ENCODE measurements at places on chromosomes 5 and 9. TPM values are rescaled to one million over a fixed set of nuclear protein-coding genes. Genes with fewer than 3 reads are reported as not detected.
A peak's percentile ranks its signal among the peaks of the same experiment; 100 is the strongest.

DNA sequence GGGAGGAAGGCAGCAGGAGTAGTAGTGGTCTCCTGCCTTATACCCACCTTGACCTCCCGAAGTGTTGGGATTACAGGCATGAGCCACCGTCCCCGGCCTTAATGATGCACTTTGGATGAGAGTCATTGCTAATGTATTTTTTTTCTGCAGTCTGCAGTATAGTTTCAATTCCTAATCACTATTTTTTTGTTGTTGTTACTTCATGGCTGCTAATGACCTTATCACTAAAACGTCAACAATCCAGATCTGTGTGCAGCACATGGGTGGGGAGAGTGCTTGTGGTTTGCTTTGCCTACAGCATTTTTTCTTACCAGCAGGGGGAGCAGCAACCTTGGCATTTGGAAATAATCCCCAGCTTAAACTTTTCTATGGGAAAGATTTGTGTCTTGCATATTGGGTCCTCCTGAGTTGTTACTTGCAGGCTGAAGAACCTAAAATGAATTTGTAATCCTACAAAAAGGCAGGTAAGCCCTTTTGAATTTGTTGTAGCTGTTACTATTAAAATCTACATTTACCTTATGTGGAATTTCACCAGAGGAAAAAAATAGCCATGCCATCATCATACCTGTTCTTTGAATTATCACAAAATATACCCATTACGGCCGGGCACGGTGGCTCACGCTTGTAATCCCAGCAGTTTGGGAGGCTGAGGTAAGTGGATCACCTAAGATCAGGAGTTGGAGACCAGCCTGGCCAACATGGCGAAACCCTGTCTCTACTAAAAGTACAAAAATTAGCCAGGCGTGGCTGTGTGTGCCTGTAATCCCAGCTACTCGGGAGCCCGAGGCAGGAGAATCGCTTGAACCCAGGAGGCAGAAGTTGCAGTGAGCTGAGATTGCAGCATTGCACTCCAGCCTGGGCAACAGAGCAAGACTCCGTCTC is 6.3 kb upstream of the MED7 start:
- peak; percentile 75 for DNase-seq

Gene IL13
- not detected for total RNA-seq

DNA sequence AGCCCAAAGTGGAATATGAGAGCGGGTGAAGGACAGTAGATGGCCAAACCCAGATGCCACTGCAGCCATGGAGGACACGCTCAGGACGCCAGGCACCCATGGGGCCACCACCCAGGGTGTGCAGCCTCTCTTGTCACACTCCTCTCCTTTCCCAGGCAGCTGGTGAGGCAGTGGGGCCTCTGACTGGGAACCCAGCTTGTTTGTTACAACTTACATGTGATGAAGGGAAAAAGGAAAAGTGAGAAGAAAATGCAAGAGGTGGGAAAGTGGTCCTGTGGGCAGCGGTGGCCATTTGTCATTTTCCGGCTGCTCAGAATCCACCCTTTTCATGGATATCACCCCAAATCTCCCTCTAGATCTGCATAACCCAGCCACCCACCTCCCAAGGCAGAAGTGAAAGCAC is 62.7 kb upstream of the UNC5A start:
- no peak for DNase-seq

- DNase-seq = no peak
Observed at GRCh38 chr9:129509533-129509928, 111.4 kb downstream of the C9orf50 start.

GRCh38 chr5:134124289-134125038 is 10.0 kb downstream of the TCF7 start:
- no peak for DNase-seq

Gene ACTL7A
- not detected for total RNA-seq

GRCh38 chr5:39302472-39302871 is 61.8 kb downstream of the C9 start:
- no peak for DNase-seq

DNA sequence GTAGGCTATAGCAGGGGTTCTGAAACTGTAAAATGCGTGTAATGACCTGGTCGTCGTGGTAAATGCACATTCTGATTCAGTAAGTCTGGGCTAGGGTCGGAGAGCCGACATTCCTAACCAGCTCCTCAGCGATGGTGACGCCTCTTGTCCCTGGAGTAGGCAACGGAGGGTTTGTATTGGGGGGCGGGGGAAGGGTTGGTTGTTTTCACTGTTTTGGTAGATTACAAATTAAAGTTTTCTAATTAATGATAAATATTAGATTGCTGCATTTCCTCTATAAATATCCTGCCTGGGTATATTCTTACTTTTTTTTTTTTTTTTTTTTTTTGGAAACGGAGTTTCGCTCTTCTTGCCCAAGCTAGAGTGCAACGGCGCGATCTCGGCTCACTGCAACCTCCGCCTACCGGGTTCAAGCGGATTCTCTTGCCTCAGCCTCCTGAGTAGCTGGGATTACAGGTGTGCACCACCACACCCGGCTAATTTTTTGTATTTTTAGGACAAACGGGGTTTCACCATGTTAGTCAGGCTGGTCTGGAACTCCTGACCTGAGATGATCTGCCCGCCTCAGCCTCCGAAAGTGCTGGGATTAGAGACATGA is 566 bp upstream of the ALDH7A1 start:
- DNase-seq = no peak

DNA sequence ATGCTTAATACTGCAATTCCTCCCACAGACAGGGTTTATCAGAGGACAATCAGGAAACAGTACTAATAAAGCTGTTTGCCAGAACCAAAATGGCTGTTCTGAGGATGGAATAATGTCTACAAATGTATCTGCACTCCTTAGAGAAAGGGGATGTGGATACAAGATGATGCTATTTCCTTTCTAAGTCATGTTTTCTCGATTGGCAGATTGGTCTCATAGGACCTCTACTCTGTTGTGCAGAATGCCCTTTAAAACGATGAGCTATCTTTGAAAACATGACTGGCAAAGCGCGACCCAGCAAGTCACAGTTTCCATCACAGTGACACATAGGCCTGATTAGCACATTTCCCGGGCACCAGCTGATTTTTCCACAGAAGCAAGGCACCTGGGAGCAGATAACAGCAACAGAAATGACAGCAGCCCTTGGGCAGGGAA is 54.0 kb downstream of the AOPEP start:
- no peak for DNase-seq

DNA sequence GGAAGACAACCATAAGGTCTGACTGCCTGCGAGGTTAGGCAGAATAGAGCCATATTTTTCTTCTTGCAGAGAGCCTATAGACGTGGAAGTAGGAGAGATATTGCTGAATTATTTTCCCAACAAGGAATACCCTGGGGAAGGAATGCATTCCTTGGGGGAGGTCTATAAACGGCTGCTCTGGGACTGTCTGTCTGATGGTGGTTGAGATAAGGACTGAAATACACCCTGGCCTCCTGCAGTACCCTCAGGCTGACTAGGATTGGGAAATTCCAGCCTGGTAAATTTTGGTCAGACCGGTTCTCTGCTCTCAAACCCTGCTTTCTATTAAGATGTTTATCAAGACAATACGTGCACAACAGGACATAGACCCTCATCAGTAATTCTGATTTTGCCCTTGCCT is 617.5 kb upstream of the GRIN3A start:
- DNase-seq = no peak
